Dermis microvascular lymphatic vessel endothelial cell (primary cell): ENCODE measurements at places on chromosomes 7 and 10. TPM values are rescaled to one million over a fixed set of nuclear protein-coding genes. Genes with fewer than 3 reads are reported as not detected.

- no peak for DNase-seq
Observed at GRCh38 chr7:120398284-120399000, 125.5 kb downstream of the KCND2 start.

GRCh38 chr10:104487794-104488438, 134.3 kb downstream of the CFAP58 start:
- DNase-seq, result no peak

The ABCC2 gene
- total RNA-seq, result 0.39 and 0.51 TPM in 2 replicates

DNA sequence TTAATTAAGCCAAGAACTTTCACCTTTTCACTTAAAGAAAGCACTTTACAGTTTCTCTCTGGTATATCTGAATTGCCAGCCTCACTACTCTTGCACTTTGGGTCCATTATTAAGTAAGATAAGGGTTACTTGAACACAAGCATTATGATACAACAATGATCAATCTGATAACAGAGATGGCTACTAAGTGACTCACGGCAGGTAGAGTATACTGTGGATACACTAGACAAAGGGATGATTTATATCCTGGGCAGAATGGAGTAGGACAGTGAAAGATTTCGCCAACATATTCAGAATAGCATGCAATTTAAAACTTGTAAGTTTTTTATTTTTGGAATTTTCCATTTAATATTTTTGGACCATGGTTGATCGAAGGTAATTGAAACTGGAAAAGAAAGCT, 34.3 kb upstream of the ITGB8 start:
- DNase-seq, result no peak

DNA sequence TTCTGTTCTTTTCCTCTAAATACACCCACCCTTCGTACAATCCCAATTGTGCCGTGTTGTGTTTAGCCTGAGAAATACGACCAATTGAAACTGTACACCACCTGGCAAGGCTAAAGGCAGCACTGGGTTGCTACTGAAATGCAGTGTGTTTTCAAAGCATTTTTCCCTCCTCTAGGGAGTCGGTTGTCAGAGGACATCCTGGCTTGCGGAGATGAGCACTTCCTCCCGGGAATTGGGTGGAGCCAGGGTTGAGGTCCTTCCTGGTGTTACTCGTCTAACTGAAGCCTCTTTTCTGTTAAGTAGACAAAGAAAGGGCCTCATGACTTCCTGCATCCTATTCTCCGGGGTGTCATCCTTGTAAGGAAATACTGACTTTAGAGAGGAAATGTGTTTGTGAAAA, 133.5 kb downstream of the MTPAP start:
- DNase-seq, result peak; percentile 57

The PRRT4 gene
- total RNA-seq, result not detected in 2 replicates

The CYP26C1 gene
- total RNA-seq, result 0.77 and 1.5 TPM in 2 replicates

DNA sequence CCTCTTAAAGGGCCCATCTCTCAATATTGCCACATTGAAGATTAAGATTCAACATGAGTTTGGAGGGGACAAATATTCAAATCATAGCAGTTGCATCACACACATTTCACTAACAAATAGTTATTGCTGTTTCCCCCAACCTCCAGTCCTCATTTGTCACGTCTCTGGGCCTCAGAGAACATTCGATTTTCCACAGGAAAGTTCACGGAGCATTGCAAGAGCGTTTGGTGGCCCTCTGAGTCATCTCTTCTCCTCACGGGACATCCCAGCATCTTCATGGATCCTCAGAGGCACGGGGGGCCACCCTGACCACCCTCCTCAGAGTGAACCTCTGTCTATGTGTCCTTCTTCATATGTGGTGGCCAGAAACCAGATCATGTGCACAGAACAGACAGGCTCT, 50.3 kb upstream of the CHST15 start:
- no peak for DNase-seq

DNA sequence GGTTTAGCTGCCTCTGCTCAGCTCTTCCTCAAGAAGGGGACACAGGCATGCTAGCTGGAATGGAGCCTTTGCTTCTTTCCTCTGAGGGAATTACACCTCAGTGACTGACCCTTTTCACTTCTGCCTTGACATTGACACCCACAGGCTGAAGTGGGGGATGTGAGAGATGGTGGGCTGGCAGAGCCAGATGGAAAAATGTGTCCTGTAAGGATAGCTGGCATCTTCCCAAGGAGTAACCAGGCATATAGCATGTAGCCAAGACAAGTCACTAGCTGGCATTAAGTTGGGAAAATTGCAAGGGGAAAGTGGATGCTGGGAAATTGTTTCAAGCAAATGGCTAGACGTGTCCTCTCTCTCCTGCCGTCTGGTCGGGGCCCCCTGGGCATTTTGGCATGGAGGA, 19.9 kb downstream of the STMP1 start:
- no peak for DNase-seq

GRCh38 chr7:40300146-40300670, 165.4 kb downstream of the SUGCT start:
- DNase-seq, result no peak

- no peak for DNase-seq
Observed at GRCh38 chr7:142503036-142503435, 245.2 kb upstream of the PRSS58 start.

- no peak for DNase-seq
Observed at GRCh38 chr10:130714742-130715467, 578.7 kb downstream of the GLRX3 start.

The UCMA gene
- total RNA-seq, result not detected in 2 replicates

DNA sequence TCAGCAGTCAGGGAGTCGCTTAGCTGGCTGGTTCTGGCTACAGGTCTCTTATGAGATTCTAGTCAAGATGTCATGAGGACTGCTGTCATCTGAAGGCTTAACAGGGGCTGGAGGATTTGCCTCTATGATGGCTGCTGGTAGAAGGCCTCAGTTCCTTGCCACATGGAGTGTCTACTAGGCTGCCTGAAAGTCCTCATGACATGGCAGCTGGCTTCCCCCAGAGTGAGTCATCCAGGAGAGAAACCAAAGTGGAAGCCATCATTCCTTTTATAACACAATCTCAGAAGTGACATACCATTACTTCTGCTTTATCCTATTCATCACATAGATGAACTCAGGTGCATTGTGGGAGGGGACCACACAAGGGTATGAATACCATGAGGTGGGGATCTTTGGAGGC, 75.1 kb downstream of the EXOC6 start:
- no peak for DNase-seq

The HHEX gene
- 36.8 and 62.8 TPM in 2 replicates for total RNA-seq

GRCh38 chr7:1533547-1534329, 3.2 kb downstream of the MAFK start:
- DNase-seq, result peak; percentile 70

GRCh38 chr7:47453093-47454061, 128.5 kb downstream of the TNS3 start:
- no peak for DNase-seq

The KAZALD1 gene
- 0.38 and 0.39 TPM in 2 replicates for total RNA-seq

- DNase-seq, result no peak
Observed at GRCh38 chr10:47299611-47300428, at the start of gene GDF10. TSS of gene GDF10 (plus strand) at chr10:47300197. CDS start at chr10:47300652, 455 bp downstream.

DNA sequence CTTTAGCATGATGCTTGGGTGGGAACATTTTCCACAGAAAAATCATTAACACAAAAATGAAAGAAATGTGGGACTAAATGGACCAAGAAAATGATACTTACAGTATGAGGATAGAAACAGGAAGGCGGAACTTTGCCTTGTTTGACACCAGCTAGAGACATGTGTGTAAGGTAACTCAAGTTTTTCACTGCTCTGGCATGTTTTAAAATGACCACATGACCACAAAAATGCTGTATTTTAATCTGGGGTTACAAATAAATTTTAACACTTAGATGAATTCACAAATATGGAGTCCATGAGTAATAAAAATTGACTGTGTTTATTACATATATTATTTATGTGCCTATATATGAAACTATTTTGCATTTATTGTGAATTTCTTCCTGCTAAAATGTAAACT, 100.9 kb upstream of the PHYHIPL start:
- no peak for DNase-seq

The VWA2 gene
- total RNA-seq, result not detected in 2 replicates

- no peak for DNase-seq
Observed at GRCh38 chr10:35598379-35598778, 6.8 kb upstream of the GJD4 start.

DNA sequence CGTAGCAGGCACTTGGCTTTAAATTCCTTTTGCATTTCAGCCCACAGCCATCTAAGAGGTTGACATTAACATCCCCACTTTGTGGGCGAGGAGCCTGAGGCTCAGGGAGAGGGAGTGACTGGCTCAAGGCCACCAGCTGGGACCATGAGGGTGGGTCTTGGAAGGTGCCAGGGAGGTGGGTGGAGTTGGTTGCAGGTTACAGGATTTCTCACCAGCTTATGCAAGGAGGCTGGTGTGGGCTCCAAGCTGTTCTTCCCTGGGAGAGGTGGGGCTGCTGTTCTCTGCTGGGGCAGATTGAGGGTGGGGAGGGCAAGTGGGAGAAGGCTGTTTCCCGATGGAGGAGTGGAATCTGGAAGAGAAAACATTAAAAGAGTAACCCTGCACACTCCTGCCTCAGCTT, 14.1 kb upstream of the C10orf95 start:
- DNase-seq, result no peak

DNA sequence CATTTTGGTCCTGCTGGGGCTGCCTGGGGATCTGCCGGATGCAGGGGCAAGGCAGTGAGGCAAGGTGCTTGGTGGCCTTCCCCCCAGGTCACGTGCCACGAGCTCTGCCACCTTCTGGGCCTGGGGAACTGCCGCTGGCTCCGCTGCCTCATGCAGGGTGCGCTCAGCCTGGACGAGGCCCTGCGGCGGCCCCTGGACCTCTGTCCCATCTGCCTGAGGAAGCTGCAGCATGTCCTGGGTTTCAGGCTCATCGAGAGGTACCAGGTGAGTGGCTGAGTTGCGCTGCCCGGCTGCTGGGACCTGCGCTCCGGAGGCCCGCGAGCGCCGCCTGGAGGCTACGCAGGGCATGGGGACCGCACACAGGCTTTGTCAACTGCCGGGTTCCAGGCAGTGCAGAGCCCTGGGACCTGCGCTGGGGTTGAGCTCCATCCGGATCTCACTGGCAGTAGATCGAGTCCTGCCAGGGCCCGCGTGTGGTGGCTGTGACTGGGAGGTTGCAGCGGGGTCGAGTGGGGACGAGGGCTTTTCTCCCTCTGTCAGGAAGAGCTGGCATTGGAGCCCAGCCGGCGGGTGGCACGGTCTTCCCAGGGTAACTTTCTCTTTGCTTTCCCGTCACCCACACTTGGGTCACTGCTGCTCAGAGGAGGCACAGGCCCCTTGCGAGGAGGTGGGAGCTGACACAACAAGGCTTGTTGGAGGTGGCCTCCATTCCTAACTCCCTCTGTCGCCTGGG, 21.7 kb downstream of the AMZ1 start:
- peak; percentile 61 for DNase-seq

GRCh38 chr7:139362302-139362701, 2.6 kb downstream of the LUC7L2 start:
- no peak for DNase-seq

The STOX1 gene
- total RNA-seq, result 0.13 and 0.38 TPM in 2 replicates

The MOSPD3 gene
- total RNA-seq, result 6.7 and 6.8 TPM in 2 replicates

- no peak for DNase-seq
Observed at GRCh38 chr7:40356871-40357709, 222.3 kb downstream of the SUGCT start.

The NUTM2A gene
- 0.13 and 0.51 TPM in 2 replicates for total RNA-seq

DNA sequence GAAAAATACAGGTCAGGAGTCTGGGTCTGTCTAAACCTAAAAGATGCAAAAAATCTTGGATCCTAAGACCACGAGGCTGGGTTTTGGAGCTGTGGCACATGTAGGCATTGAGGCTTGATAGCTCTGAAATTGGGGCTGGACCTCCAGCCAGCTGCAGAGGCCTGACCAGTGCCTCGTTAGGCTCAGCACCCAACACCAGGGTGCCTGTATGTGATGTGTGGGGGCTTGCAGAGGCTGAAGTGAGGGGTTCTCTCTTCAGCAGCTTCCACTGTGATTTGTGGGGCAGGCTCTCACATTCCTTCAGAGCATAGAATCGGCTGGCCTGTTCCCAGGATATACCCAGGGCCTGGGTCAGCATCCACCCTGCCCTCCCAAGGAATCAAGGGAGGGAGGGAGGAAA, 247.8 kb downstream of the BUB3 start:
- DNase-seq, result no peak
